Activated T-helper 2 cell treated with anti-CD3 and anti-CD28 coated beads, Interferon-gamma antibody, Interleukin-2, Interleukin-4, amounts not matched to agents 10 μg/mL and 5 μg/mL and 100 μg/mL, durations not matched to agents 14 hours and 24 hours and 36 hours (primary cell): ENCODE measurements at places on chromosomes 1 and 21. TPM values are rescaled to one million over a fixed set of nuclear protein-coding genes. Genes with fewer than 3 reads are reported as not detected.

C1orf185 gene
- total RNA-seq, result not detected in 2 replicates

HSD3B1 gene
- not detected in 2 replicates for total RNA-seq

POU3F1 gene
- total RNA-seq, result 0.32 and 0.48 TPM in 2 replicates

SLC1A7 gene
- not detected in 2 replicates for total RNA-seq

OR2G6 gene
- not detected in 2 replicates for total RNA-seq

CYP4A22 gene
- total RNA-seq, result not detected in 2 replicates

NLRP3 gene
- total RNA-seq, result 0.09 and 0.30 TPM in 2 replicates
